HCT116 (cell line): ENCODE measurements at places on chromosomes 5 and 9.

DNA sequence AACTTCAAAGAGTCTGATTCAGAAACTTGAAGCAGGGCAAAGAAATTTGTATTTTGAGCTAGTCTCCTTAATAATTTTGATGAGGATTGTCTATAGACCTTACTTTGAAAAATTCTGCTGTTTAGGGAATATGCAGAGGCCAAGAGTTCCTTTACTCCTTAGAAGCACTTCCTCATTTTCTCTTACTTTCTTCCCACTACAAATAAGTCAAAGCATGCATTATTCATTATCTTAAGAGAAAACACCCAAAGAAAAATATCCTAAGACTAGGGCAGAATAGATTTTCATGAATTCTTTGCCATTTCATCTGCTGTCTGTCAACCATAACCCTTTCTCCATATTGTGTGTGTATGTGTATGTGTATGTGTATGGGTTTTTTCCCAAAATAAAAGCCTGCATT, 307.9 kb downstream of the KCTD16 start:
- DNase-seq: no peak

DNA sequence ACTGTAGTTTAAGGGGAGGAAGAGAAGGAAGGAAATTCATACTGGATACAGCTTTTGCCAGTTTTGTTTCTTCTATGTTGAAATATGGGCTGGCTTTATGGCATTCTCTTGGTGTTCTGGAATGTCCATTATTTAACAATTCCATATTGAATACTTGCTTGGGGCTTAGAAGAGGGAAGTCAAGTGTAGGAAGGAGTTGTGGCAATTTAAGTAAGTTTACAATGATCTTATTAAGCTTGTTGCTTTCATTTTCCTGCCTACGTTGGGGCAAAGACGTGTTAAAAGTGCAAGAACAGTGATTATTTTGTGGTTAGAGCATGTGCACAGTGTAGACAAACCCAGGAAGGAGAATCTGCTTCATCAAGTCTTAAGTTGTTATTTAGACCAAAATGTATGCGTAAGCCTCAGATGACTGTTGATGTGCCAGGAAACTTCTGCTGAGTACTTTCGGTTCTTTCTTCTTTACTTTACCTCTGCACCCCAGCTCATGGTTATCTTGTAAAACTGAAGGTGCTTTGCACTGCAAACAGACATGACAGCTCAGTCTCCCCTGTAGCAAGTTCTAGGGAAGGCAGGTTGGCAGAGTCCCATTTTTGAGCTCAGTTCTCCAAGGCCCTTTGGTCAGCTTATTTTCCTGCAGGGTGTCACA, 75.8 kb downstream of the F2RL2 start:
- DNase-seq: no peak

DNA sequence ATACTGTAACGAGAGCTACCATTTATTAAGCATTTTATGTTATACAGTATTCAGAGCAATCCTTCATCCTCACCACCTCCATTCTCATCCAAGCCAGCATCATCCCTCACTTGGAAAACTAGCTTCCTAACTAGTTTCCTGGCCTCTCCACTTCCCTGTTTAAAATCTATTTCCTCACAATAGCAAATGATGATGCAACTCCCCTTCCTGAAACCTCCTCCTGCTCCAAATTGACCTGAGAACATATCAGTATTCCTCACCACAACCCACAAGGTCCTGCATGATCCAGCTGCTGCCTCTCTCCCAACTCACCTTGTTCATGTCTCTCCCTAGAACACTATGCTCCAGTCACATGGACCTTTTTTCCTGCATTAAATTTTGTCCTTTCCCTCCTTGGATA, 4.3 kb upstream of the SLC36A2 start:
- no peak for DNase-seq

GRCh38 chr5:61586096-61587084, 254.3 kb downstream of the ZSWIM6 start:
- no peak for DNase-seq

GRCh38 chr5:59887274-59887673, 6.3 kb downstream of the PDE4D start:
- DNase-seq: no peak

GRCh38 chr5:130966990-130967525, 198.0 kb downstream of the HINT1 start:
- no peak for DNase-seq

GRCh38 chr5:97141031-97141430, 1.4 kb downstream of the LIX1 start:
- no peak for DNase-seq

DNA sequence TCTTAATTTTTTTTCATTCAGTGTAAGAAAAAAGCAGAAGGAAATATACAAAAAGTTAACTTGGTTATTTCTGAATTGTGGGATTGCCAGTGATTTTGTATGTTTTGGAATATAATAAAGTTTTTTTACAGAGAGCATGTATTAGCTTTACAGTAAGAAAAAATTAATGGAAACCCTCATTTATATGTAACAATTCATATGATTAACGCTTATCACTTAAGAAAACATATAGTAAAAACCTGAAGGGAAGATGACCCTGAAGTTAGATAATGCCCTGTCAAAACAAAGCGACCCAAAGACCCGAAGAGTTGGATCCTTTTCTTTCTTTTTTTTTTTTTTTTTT, 52.4 kb downstream of the EHMT1 start:
- no peak for DNase-seq

DNA sequence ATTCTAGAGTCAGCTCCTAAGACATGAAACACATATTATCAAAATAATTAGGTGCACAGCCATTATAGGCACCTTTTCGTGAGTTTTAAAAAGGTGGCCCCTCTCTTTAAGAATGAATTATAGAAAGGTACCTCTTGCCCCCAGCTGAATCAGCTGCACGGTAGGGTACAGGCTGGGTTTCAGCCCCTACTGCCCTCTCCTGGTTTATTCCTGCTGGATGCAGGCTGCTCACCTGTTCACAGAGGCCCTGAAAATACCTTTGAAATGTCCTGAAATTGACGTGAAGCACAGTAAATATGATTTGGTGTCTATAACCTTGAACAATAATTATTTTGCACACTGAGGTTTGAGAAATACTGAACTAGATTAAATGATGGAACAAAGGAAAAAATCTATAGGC, 504.8 kb upstream of the SGCD start:
- no peak for DNase-seq

DNA sequence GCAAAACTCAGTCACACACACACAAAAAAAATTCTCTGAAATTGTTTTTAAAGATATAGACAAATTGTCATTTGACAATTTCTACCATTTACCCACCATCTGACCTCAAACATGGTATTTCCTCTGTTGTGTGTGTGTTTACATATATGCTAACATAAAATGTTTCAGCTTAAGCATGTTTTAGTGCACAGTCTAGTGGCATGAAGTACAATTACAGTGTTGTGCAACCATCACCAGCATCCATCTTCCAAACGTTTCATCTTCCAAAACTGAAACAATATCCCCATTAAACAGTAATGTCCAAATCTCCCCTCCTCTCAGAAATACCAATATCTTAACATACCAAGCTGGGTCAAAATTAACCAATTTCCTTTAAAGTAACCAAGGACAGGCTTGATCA, 65.2 kb downstream of the MYO10 start:
- DNase-seq: no peak

DNA sequence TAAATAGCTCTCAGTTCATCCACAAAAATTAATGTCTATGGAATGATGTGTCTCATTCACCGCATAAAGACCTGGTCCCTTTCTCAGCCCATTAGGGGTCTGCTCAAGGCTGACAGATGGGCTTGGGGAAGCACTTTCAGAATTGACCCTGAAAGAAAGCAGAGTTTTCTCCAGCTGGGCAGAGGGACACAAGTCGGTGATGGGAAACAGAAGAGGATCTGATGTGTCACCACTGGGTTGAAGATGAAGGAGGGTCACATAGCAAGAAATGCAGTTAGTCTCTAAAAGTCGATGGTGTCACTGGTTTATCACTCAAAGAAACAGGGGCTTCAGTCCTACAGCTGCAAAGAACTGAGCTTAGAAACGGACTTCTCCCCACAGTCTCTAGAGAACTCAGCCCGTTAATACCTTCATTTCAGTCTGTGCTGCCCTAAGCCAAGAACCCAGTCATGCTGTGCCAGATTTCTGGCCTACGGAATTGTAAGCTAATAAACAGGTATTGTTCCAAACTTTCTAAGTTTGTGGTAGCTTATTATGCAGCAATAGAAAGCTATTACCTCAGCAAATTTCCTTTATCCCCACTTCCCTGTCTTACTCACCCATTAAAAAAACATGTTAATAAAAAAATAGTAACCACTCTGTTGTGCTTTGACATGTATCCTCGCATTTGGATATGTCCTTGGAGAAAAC, 64.6 kb downstream of the ADAMTS12 start:
- no peak for DNase-seq

DNA sequence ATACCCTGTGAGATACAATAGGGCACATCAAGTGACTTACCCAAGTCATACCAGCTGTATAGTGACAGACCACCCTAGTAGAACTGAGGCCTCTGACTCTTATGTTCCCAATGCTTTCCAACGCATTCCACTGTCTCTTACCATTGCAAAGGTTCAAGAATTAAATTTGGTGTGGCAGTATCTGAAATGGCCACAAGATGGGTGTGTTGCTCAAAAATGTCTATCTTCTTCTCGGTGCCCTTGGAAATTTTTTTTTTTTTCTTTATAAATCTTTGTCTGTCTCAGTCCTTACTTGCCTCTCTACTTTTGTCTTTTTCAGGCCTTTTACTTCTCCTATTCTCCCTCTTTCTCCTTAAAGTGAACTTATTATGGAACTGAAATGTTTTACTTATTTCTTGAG, 48.4 kb downstream of the GPR21 start:
- DNase-seq: peak; percentile 22

DNA sequence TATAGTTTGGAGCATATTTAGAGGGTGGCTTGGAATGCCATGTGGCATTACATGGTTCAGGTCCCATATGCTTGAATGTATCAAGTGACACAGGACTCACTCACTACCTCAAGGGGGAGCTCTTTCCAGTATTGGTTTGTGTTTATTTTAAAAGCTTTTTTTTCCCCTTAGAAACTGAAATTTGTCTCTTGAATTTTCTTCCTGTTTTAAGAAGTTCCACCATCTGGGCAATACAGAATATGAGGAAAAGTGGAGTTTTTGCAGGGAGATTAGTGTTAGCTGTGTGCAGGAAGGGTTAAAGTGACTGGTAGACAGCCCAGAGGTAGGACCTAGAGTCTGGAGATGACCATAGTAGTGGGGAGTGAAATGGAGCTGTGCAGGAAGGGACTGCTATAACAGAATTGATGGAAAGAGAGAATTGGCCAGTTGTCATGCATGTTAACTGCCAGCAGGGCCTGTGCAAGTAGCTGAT, 36.6 kb downstream of the CTNNA1 start:
- DNase-seq: peak; percentile 37

GRCh38 chr9:127139071-127139731, 16.8 kb upstream of the ANGPTL2 start:
- no peak for DNase-seq

DNA sequence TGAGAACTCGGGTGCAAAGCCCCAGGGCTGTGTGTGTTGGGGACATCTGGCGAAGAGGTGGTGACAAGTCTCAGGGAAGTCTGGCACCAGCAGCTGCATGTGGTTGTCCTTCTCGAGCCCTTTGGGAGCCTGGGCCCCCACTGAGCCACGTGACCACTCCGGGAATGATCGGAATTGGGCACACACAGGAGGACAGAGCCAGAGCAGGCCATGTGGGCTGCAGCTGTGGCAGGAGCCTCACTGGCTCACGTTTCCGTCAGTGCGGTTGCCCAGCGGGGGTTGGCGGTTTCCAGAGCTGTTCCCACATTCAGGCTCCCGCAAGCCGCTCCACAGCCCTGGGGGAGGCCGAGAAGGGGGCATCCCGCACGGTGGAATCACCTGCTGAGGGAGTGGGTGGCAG, 6.8 kb upstream of the CEL start:
- DNase-seq: no peak

DNA sequence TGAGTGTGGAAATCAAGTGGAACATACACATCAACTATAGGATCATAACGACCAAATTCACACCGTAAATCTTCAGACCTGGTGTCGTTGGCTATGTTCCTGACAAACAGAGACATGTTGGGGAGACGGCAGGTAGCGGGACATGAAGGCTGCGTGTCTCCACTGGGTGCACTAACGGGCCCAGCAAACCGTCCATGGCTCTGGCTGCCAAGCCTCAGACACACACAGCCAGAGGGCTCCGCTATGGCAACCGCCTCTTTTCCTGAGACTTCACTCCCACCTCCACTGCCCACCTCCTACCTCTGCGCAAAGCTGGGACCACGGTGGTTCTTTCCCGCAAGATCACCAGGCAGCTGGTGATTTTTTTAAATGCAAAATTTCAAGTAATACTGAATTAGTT, 16.3 kb downstream of the TMEM38B start:
- no peak for DNase-seq

- no peak for DNase-seq
Measured at GRCh38 chr9:134932606-134933005, 14.9 kb upstream of the FCN1 start.

GRCh38 chr5:54535149-54535844, 17.7 kb downstream of the SNX18 start:
- no peak for DNase-seq

- DNase-seq: no peak
Measured at GRCh38 chr5:171580502-171581265, 161.2 kb downstream of the FGF18 start.

- DNase-seq: no peak
Measured at GRCh38 chr9:136848393-136849037, 694 bp upstream of the PHPT1 start.

DNA sequence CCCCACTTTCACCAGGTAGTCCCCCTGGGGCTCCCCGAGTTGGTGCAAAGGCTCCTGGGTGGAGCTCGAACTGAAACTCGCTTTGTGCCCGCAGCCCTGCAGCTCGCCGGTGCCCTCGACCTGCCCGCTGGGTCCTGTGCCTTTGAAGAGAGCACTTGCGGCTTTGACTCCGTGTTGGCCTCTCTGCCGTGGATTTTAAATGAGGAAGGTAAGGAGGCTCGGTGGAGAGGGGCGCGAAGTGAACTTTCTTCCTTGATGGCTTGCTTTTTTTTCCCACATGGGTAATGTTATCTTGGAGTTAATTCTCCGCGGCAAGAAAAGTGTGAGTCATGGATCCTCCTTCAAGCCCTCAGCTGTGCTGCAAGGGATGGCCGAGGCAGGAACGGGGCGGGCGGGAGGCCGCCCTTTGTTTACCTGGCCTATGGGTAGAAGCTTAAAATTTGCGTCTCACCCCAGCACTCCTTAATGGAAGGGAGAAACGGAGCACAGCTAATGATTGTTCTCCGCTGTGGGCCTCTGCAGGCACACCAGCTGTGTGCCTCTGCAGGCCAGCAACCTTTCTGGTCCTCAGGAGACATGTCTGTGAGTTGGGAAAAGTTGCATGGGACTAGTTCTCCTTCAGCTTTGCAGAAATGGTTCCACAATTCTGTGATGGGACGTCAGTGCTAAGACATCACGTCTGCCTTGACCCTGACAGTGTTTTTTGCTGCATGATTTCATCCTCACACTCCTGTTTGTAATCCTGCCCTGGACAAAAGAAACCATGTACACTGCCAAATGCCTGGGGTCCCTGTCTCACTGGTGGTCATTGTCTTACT, 1.1 kb downstream of the MAMDC2 start:
- DNase-seq: no peak

GRCh38 chr9:93475856-93476255, 22.5 kb upstream of the FAM120AOS start:
- DNase-seq: no peak
